ENCODE measurements at places on chromosomes 13 and 19.

DNA sequence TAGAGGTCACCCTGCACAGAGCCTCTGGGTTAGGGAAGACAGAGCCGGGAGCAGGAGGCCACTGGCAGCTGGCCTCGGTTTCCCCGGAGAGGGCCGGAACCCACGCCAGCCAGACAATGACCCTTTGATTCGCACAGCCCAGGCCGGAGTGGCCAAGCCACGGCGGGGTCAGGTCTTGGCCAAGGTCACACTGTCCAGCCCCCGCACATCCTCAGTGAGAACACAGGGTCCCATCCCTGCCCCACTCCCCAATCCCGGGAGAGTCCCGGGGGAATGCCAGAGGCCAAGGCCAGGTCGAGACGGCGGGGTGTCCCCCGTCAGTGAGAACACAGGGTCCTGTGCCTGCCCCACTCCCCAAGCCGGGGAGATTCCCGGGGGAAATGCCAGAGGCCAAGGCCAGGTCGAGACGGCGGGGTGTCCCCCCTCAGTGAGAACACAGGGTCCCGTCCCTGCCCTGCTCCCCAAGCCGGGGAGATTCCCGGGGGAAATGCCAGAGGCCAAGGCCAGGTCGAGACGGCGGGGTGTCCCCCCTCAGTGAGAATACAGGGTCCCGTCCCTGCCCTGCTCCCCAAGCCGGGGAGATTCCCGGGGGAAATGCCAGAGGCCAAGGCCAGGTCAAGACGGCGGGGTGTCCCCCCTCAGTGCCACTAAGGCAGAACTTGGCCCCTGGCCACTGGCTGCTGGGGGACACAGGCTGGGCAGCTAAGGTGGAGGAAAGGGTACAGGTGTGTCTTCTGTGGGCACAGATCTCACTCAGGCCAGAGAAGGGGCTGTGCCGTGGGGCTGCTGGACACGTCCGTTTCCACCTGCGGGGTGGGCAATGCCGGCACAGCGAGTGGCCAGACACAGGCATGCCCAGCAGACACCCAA, 1.7 kb upstream of the FSTL3 start:
- no peak for DNase-seq

DNA sequence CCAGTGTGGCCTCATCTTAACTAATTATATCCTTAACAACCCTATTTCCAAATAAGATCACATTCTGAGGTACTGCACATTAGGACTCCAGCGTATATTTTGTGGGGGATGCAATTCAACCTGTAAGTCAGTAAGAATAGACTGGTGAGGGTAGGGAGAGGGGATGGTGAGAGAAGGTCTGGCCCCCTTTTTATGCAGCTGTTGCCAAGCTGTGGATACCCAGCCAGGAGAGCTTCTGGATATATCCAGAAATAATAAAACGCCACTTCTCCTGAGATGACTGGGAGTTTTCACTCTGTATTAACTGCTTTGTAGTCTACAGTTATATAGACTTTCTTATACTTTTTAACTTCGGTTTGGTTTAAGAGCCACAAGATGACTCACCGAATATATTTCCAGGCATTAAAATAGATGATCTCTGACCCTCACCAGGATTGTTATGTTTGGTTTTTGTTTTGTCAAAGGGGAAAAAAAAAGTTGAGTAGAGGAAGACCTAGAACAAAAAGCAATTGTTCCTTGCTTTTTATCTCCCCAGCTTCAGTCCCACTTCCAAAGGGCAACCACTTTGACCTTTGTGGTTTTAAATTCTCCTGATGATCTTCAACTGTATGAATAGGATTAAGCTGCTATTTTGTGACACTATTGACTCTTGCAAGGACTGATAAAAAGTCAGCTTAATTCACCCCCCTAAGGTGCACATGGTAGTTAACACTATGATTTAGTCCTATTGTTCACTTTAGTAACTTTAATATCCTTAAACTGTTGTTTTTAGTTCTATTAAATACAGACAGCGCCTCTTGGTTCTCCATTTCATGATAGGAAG, 3.1 kb upstream of the NEK3 start:
- DNase-seq, result no peak

DNA sequence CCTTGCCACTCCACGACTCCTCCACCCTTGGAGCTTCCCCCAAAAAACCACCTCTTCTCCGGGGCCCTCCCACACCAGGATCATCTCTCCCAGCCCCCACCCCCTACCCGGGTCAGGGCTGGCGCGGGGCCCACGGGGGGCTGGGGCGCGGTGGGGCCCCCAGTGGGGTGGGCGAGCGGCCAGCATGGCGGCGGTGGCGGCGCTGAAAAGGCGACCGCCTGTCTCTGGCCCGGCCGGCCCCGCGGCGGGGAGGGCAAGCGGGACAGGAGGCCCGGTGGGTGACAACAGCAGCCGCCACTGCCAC, 850 bp downstream of the DYRK1B start:
- DNase-seq, result no peak

DNA sequence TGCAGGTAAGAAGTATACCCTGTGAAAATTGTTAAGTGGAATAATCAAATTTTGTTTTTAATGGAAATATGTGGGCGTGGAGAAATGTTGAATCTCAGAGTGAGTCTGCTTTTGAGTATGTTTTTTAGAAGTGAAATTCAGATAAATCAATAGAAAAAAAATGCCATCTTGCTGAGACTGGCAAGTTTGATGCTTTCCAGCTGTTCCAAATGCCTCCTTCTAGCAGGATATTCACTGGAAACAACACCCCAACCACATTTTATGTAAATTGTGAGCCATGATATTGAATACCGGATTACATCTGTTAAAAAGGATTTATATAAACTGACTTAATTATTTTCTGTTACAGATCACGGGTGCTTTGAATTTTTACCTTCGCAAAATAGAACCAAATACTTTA, 115.4 kb downstream of the ITGBL1 start:
- DNase-seq, result no peak

DNA sequence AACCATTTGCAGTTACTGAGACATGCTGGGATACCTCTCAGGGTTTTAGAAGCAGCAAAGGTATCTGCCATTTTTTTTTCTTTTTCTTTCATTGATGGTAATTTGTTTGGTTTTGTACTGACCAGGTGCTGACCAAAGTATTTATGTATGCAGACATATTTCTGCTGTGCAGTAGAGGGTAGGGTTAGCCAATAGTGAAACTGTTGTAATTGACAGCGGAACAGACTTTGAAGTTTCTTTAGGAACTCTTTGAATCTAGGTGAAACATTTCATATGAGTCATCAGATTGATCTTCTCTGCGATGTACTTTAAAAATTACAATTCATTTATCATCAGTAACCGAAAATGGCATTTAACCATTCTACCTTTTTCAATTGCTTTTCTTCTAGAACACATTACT, 63.0 kb downstream of the ITGBL1 start:
- no peak for DNase-seq

DNA sequence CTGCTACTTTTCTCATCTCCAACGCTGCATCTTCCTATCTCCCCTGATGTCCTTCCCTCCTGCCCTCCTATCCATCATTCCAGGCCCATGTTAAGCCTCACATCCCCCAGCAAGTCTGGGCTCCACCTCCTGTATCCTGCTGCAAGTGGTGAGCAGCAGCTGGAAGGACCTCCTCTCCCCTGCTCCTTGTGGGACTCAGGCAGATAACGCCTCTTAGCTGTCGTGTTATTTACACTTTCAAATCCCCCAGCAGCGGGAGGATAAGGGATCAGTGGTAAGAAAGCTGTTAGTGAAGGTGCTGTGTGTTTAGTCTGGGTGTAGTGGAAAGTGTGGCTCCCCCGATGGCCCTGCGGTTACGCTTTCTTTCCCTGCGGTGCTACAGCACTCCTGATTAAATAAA, 211.9 kb downstream of the ZNF536 start:
- no peak for DNase-seq

DNA sequence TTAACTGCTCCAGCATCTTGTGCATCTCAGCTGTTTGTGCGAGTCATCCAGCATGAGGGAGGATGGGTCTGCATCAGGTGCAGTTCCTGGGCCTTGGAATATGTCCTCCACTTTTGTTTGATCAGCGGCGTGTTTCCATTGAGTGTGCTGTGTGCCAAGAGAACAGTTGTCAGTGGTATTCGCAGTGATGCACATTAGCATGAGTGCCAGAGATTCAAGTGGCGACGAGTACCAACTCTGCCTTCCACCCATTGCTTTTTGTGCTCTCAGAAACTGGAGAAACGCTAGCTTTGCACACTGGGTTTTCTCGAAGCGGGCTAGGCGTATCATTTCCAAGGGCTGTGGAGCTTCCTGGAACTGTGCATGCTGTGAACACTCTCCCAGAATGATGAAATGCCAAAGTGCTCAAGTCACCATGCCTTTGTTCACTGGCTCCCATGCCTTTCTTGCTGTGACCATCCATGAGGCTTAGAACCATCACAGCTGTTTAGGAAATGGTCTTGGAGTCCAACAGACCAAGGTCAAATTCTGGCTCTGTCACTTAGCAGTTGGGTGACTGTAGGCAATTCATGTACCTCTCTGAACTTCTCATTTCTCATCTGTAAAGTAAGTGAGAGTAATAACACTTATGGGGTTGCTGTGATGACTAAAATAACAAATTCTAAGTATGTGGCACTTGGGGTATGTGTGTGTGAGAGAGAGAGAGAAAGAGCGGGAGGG, 18.4 kb downstream of the LRCH1 start:
- DNase-seq, result no peak

GRCh38 chr13:110407531-110407930, 100.4 kb downstream of the COL4A2 start:
- no peak for DNase-seq

DNA sequence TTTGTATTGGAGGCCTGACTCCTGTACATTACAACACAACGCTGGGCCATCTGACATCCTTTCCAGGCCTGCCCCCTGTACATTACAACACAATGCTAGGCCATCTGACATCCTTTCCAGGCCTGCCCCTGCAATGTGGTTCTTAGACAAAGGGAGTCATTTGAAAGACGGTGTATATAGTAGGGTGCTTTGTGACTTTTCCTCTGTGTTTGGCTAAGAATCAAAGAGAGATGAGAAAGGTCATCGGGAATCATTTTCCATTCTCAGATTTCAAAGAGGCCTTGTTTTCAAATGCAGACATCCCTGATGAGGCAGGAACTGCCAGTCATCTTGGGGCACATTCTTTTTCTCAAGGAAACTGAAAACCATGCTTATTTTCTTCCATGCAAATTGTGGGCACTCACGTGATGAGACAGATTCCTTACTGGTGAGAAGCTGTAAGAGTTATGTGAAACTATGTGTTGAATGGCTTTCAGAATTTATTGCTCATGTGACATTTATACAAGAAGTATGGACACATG, 551.6 kb downstream of the MYO16 start:
- no peak for DNase-seq

- no peak for DNase-seq
Measured at GRCh38 chr19:57002710-57003109, 117.1 kb upstream of the USP29 start.

DNA sequence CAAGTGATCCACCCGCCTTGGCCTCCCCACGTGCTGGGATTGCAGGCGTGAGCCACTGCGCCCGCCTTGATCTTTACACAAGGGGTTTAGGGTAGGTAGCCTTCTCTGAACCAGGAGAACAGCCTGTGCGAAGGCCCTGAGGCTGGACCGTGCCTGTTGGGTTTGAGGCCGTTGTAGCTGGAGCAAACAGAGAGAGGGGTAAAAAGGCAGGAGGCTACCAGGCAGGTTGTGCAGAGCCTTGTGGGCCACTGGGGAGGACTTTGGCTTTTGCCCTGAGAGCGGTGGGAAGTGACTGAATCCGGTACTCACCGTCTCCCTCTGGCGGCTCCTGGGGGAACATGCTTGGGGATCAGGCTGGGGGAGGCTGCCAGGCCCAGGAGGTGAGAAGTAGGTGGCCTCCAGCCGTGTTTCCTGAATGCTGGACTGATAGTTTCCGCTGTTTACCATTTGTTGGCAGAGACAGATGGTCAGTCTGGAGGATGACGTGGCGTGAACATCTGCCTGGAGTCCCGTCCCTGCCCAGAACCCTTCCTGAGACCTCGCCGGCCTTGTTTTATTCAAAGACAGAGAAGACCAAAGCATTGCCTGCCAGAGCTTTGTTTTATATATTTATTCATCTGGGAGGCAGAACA, 24.6 kb downstream of the SPC24 start:
- DNase-seq, result peak; percentile 77

DNA sequence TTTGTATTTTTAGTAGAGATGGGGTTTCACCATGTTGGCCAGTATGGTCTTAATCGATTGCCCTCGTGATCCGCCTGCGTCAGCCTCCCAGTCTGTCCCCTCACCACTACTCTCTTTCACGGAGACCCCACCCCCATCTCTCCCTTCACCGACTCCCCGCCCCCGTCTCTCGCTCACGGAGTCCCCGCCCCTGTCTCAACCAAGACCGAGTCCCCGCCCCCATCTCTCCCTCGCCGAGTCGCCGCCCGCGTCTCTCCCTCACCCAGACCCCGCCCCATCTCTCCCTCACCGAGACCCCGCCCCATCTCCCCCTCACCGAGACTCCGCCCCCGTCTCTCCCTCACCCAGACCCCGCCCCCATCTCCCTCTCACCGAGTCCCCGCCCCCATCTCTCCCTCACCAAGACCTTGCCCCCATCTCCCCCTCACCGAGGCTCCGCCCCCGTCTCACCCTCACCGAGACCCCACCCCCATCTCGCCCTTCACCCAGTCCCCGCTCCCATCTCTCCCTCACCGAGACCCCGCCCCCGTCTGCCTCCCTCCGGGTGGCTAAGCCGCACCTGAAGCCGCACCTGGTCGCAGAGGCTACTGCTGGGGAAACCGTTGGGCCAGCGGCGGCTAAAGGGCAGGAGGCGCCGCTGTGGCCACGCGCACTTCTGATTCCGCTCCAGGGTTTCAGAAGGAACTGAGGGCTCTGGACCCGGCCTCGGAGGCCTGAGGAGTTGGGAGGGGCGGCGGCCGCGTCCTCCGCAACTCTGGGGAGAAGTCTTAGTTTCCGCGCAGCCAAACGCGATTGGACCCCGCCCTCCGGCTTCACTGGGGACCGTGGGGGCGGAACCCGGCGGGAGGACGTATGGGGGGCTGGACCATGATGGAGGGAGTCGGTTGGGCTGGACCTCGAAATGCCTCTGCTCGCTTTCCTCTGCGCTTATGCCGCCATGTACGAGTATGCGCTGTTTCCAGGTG, 17.1 kb upstream of the ZNF846 start:
- DNase-seq, result peak; percentile 98

DNA sequence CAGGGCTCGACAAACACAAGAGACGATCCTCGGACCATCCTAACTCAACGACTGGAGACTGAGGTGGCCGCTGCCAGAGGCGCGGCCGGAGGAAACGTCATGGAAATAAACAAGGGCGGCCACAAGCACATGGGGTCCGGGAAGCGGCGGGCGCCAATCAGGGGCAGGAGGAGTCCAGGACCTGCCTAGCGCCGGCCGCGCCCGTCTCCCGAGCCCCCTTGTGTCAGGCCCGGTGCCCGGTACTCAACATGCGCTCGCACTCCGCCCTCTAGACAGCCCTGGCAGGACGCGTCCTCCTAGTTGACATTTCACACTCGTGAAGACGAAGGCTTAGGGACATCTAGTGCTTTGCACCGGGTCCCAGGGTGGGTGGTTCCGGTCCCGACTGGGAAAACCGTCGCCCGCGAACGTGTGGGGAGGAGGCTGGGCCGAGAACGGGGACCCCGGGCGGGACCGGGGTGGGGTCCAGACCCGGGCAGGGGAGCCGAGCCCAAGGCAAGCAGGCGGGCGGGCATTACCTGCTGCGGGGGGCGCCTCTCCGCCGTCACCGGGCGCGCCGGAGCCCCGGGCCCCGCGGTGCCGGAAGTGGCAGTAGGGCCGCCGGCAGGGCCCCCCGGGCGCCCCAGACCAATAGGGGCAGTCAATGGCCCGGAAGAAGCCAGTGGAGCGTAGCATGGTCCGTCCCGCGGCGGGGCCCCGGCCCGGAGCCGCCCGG, 442 bp downstream of the REXO1 start:
- peak; percentile 57 for DNase-seq

All from activated naive CD8-positive, alpha-beta T cell treated with anti-CD3 and anti-CD28 coated beads, Interleukin-2, amount 50 U/mL, for 24 hours (primary cell).